ENCODE measurements at places on chromosomes 4 and X. TPM values are rescaled to one million over a fixed set of nuclear protein-coding genes. Genes with fewer than 3 reads are reported as not detected.
A peak's percentile ranks its signal among the peaks of the same experiment; 100 is the strongest.

DNA sequence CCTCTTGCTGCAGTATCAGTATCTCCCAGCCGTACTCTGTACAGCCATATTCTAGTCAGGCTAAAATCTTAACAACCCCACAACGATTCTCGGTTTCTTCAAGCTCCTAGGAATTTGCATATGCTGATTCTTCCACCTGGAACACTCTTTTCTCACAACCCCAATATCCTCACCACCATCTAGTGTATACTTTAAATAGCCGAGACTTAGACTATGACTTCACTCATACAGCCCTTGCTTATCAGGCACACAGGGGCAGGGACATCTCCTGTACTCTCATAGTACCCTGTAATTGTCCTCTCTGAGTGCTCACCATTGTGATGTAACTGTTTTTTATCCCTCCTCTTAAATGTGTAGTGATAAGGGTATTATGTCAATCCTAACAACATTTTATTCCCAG lies 2126.4 kb upstream of the TENM3 start:
- DNase-seq = no peak

GRCh38 chrX:124910611-124911010 lies 409.1 kb upstream of the TEX13C start:
- DNase-seq = no peak

DNA sequence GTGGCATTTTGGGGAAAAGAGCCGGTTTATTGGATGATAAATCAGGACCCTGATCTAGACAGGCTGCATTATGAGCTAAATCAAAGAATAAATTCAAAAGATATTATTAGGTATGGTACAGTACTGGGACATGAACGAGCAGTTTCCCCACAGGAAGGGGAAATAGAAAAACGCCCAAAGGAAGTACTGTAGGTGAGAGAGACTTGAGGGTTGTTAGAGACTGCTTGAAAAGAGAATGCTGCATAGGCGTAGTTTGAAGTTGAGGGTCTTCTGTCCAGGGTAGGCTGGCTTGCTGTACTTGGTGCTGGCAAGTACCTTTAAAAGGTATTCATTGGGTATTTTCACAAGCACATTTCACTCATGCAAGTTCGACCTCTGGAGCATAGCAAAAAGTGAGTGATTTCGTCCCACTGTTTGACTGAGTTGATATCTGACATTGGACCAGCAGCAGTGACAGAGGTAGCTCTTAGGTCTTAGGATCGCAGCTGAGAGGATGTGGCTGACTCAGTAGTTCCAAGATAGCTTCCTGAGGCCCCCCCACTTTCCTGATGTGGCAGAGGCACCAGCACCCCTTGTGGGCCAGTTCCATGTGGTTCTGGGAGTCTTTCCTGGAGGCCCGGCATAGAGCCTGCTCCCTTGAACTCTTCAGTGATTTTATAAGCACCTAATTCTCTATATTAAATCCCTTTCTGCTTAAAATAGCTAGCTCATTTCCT lies 64.3 kb downstream of the TMEM131L start:
- peak; percentile 58 for DNase-seq

GRCh38 chr4:47222276-47222675 lies 190.9 kb downstream of the GABRB1 start:
- no peak for DNase-seq

DNA sequence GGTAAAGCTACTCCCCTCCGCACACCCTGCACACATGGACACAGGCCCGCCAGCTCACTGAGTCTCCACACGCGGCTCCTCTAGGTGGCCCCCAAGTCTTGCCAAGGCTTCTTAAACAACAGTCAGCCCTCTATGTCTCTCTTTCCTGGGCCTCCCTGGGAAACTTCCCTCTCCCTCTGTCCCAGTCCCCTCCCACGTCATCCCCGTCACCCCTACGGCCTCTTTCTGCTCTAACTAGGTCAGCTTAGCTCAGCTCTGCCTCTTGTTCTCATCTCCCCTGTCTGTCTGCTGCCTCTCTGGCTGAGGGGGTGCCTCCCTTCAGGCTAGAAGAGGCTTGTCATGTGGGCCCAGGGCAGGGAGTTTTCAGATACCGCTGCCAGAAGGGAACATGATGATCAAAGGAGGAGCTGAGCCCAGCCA lies 38.8 kb downstream of the SEPTIN6 start:
- peak; percentile 72 for DNase-seq

DNA sequence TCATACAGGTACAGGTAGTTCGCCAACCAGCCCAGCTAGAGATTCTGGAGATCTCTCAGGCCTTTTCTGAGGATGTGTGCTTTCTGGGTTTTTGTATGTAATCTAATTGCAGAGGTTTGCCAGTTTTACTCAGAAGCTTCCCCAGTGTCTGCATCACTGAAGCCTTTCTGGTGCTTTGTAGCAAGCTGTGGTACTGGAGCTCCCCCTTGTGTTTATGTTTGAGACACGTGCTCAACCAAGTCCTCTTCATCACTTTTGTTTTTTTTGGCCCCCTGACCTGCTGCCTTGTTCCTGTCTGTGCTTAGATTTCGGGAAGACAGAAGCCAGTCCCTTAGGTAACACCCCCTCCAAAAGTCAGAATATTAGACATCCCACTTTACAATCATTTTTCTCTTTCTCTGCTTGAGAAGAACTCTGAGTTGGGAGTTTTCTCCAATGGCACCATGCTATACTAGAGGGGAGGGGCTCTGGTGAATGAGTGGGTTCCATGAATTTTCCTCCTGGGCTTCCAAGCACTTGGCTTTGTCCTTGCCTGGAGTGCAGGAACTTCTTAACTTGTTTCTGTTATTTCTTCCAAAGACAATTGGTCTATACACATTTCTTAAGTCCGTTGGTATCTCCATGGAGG lies 128.4 kb upstream of the TBC1D9 start:
- no peak for DNase-seq

GRCh38 chrX:18789916-18790315 lies 82.5 kb downstream of the PPEF1 start:
- no peak for DNase-seq

DNA sequence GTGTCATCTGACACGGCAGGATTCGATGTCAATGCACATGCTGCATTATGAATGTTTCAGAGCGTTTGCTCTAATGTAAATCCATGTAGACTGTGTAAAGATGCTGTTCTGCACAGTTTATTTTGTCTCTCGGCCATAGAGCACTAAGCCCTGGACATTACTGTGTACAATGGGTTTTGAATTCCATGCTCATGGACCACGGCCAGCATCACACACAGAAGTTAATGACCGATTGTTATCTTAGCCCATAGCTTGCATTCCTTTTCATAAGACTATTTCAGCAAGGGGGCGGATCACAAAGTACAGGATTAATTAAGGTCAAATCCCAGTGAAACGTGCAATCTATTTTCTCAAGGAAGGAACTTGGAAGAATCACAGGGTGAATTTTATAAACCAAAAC lies 286.1 kb upstream of the TENM3 start:
- no peak for DNase-seq

GRCh38 chr4:174318829-174319764 lies 35.4 kb downstream of the CEP44 start:
- DNase-seq = no peak

DNA sequence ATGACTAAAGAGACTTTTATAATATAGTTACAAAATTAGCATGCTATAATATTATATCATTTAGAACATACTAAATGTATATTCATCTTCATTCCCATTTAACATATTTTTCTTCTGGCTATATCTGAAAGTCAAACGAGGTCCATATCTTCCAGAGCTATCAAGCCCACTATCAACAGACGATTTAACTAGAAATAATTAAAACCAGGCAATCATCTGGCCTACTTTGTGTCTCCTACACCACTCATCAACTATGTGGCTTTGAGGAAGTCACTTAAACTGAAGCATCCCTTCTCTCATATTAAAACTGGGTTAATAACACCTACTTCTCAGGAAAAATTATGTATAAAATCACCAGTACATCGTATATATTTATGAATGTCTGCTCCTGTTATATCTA lies 1330.5 kb upstream of the PABPC4L start:
- DNase-seq = no peak

GRCh38 chr4:1939664-1940509 lies 68.7 kb downstream of the NSD2 start:
- DNase-seq = no peak

- DNase-seq = no peak
These were observed 9.1 kb downstream of the PITX2 start for GRCh38 chr4:110613745-110614144.

GRCh38 chr4:165326831-165327210 lies 648 bp upstream of the MSMO1 start:
- DNase-seq = no peak

GRCh38 chr4:24589448-24589847 lies 5.1 kb upstream of the DHX15 start:
- DNase-seq = no peak

DNA sequence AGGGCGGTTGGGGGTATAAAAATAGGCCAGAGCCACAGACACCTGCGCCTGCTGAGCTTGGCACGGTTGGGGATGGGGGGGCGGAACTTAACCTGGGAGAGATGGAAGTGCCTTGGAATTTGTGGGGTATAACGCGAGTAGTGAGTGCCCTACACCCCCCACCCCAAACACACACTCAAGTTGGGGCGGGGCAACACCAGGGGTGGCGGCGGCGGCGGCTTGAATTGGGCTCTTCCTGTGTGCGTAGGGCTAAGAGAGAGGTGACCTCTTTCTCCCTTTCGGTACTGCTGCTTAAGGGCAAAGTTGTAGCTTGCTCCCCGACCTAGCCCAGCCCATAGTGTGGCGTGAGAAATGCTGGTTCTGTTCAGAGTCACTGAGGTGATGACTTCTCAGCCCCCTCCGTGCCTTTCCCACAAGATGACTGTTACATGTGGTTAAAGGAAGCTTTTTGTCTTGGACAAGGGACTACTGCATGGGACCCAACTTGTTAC lies 839 bp downstream of the STK26 start:
- DNase-seq = peak; percentile 55

DNA sequence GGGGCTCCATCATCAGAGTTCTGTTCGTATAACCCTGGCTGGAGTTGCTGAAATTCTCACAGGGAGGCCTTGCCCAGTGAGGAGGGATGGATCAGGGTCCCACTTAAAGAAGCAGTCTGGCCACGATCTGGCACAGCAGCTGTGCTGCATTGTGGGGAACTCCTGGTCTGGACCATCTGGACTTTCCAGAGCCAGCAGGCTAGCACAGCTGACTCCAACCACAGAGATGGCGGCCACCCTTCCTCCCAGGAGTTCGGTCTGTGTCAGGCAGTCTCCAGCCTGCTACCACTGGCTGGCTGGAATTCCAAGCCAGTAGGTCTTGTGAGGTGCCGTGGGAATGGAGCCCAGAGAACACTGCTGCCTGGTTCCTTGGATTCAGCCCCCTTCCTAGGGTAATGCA lies 62.0 kb downstream of the SLAIN2 start:
- no peak for DNase-seq

DNA sequence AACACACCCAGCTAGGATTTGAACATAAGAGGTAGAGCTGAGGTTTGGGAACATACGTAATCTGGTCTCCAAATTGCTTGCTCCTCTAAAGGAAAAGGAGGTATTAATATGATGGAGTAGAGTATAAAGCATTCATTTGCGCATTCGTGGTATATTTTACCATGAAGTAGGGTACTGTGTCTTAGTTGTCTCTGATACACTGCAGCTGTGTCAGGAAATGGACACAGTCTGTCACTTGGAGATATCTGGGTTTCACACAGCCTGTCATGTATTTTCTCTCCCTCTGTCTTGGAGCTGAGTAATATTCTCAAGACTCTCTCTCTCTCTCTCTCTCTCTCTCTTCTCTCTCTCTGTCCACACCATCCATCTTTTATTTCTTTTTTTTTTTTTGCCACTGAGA lies 274.8 kb upstream of the UGT8 start:
- no peak for DNase-seq

GRCh38 chrX:72128881-72129280 lies 2.8 kb downstream of the RTL5 start:
- peak; percentile 28 for DNase-seq

DNA sequence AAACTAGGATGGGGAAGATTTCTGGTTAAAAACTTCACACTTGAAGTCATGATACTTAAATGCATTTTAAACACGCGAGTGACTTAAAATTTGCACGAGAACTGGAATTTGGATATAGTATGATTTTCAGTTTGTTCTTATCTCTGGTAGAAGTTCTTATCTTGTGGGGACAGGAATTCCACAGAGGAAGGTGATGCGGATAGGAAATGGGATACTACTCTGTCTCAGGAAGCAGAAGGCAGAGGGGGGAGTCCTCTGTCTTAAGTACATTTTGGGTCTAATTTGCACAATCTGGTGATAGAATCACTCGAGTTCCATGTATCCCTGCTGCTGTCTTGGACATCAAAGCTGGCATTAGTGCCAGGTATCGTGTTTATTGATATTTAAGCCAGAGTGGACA lies 53.3 kb downstream of the TLL1 start:
- no peak for DNase-seq

DNA sequence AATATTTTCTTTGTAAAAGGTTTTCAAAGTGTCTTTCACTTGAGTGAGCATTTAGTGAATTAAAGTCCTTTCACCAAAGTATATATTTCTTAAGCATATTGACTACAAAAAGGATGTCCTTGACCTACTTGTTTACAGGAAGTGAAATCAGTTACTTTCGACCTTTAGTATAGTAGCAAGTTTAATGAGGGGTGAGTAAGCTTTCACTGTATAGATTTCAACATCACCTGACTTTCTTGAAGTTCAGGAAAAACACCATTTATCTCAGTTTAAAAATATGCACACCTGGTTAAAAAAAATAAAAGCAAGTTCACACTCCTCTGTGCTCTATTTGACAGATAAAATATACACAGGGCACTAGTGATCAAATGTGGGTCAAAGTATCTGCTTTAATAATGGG lies 88.1 kb downstream of the CCSER1 start:
- no peak for DNase-seq

GRCh38 chr4:44342800-44343199 lies 105.8 kb downstream of the KCTD8 start:
- no peak for DNase-seq

- no peak for DNase-seq
These were observed 1.3 kb upstream of the TET2 start for GRCh38 chr4:105145156-105145902.

DNA sequence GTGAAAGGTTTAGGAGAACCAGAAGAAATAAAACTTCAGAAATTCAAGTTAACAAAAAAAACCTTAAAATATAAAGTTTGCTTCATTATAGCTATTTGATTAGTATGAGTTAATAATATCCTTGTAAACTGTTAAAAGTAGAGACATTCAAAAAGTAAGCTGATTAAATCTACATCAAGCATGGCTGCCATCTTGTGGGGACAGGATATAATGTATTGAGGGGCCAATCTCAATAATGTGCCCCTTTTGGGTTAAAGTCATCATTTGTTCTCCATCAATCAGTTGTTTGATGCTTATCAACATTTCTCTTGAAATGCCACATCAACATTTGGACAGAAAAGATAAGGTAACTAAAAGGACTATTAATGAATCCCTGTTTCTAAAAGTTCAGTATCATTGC lies 4.6 kb upstream of the GRID2 start:
- DNase-seq = no peak

RPA4 gene
- total RNA-seq = not detected

PRR32 gene
- not detected for total RNA-seq

FAM47A gene
- total RNA-seq = not detected

P2RY4 gene
- total RNA-seq = not detected

WNK3 gene
- not detected for total RNA-seq

VGLL1 gene
- total RNA-seq = not detected

CNGA1 gene
- total RNA-seq = not detected

ADH1A gene
- not detected for total RNA-seq

Measured in CD8-positive, alpha-beta T cell (primary cell).